ENCODE measurements at places on chromosomes 3 and 15. TPM values are rescaled to one million over a fixed set of nuclear protein-coding genes. Genes with fewer than 3 reads are reported as not detected.

GRCh38 chr15:29138260-29138659 lies 131.4 kb downstream of the NSMCE3 start:
- no peaks in the 10 kb centered on the region for H3K36me3 ChIP-seq
- H3K27me3 ChIP-seq, result peaks cover 3% of the 10 kb centered on the region
- no peaks in the 10 kb centered on the region for H3K4me1 ChIP-seq
- H3K27ac ChIP-seq, result no peak overlapping the region
- no peak for DNase-seq
- no peak overlapping the region for H3K4me3 ChIP-seq

DNA sequence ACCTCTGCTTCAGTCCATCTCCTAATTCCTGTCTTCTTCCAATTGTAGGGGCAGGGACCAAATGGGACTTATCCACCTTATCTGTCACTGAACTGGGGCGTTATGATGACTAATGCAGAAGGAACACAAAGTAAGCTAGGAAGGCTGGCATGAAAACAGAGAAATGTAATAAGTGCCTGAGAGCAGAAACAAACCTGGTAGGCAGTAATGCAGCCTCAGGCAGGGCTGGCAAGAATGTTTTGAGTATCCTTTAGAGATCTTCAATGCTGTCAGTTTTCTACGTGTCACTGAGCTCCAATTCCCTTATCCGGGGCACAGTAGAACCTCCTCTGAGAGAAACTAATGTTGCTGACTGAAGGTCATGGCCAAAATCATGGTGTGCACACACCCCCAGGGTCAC lies 246.2 kb upstream of the TBL1XR1 start:
- no peak overlapping the region for H3K27ac ChIP-seq
- H3K4me3 ChIP-seq, result no peak overlapping the region
- no peak for DNase-seq
- no peaks in the 10 kb centered on the region for H3K27me3 ChIP-seq
- no peaks in the 10 kb centered on the region for H3K36me3 ChIP-seq

- no peak overlapping the region for H3K27ac ChIP-seq
- H3K4me1 ChIP-seq, result no peaks in the 10 kb centered on the region
- H3K27me3 ChIP-seq, result no peaks in the 10 kb centered on the region
- H3K36me3 ChIP-seq, result no peaks in the 10 kb centered on the region
- H3K4me3 ChIP-seq, result no peak overlapping the region
Observed at GRCh38 chr3:67349551-67350174, 304.7 kb downstream of the SUCLG2 start.

Gene SCG5
- 14.4 TPM for total RNA-seq

Gene KLHL25
- total RNA-seq, result 16.7 TPM

- no peaks in the 10 kb centered on the region for H3K27me3 ChIP-seq
- DNase-seq, result peak; percentile 17
- no peaks in the 10 kb centered on the region for H3K36me3 ChIP-seq
- no peak overlapping the region for H3K27ac ChIP-seq
- no peak overlapping the region for H3K4me3 ChIP-seq
Observed at GRCh38 chr3:16583551-16583950, 21.7 kb downstream of the DAZL start.

GRCh38 chr3:55605443-55606236 lies 118.5 kb upstream of the WNT5A start:
- H3K4me1 ChIP-seq, result peaks cover 7% of the 10 kb centered on the region
- no peaks in the 10 kb centered on the region for H3K36me3 ChIP-seq
- no peak for DNase-seq

DNA sequence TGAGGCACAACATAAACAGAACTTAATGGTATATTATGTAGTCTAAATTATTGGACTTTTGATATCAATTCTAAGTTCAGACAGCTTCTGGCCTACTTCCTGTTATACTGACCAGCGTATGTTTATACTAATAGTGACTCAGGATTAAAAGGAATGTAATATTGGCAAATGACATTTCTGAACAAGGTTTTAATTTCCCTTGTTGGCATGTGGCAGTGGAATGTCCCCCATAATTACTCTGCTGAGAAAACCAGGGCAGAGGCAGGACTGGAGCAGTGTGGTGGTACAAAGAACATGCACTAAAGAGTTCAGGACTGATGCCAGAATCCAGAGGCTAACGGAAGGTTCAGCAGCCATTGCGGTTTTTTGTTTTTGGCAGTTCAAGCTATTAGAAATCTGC lies 184.0 kb downstream of the KCNAB1 start:
- peak; percentile 69 for DNase-seq
- no peak overlapping the region for H3K4me3 ChIP-seq
- H3K36me3 ChIP-seq, result no peaks in the 10 kb centered on the region
- H3K27ac ChIP-seq, result no peak overlapping the region
- H3K4me1 ChIP-seq, result no peaks in the 10 kb centered on the region
- no peaks in the 10 kb centered on the region for H3K27me3 ChIP-seq

DNA sequence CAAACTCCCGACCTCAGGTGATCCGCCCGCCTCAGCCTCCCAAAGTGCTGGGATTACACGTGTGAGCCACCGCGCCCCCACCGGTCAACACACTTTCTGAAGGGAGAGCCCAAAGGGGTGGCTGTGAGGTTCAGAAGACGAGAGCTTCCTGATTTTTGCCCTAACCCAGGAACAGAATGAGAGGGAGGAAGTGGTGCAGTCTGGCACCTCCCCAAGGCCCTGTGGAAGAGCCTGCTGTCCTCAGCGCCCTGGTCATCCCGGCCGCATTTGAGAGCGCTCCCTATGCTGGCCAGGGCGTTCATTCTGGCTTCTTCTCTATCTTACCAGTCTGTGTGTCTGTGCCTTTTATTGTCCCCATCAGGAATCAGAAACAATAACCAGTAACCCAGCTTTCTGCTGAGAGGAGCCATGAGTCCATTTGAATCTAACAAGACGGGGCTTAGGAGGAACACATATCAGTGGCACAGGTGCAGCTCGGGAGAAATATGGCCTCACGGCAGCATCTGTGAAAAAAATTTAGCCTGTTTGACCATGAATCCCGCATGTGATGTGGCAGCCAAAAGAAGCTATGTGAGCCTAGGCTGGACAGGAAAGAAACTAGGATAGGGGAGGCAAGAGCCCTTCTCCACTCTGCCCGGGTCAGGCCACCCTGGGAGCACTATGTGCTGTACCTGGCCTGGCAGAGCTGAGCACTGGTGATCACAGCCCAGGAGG lies 12.9 kb downstream of the BDH1 start:
- H3K36me3 ChIP-seq, result no peaks in the 10 kb centered on the region
- no peak for DNase-seq
- H3K27me3 ChIP-seq, result no peaks in the 10 kb centered on the region
- H3K4me3 ChIP-seq, result no peak overlapping the region
- no peak overlapping the region for H3K27ac ChIP-seq
- no peaks in the 10 kb centered on the region for H3K4me1 ChIP-seq

Gene CYP1A2
- not detected for total RNA-seq

- no peak overlapping the region for H3K4me3 ChIP-seq
- H3K36me3 ChIP-seq, result no peaks in the 10 kb centered on the region
- H3K4me1 ChIP-seq, result peaks cover 22% of the 10 kb centered on the region
- H3K27ac ChIP-seq, result peak overlapping the region; percentile 72
- DNase-seq, result peak; percentile 34
- no peaks in the 10 kb centered on the region for H3K27me3 ChIP-seq
Observed at GRCh38 chr15:78360367-78360801, 20.2 kb downstream of the CRABP1 start.

Gene SLCO2A1
- total RNA-seq, result 0.49 TPM

DNA sequence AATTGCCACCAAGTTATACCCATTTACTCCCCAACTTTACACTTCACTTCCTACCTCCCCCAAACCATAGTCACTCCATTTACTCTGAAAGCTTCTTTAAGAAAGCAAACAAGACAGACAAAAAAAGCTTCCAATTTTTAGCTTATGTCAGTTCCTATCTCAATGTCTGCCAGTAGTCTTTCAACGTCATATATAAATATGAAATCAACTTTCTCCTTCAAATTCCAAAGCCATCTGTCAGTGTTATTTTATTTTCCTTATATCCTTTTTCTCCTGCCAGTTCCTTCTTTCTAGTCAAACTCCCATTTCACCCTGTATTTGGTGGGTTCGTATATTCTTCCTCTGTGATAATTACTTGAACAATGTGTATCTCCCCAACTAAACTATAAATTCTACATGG lies 85.8 kb upstream of the CMC1 start:
- H3K36me3 ChIP-seq, result no peaks in the 10 kb centered on the region
- no peaks in the 10 kb centered on the region for H3K4me1 ChIP-seq
- no peak for DNase-seq
- no peak overlapping the region for H3K4me3 ChIP-seq
- H3K27ac ChIP-seq, result no peak overlapping the region

DNA sequence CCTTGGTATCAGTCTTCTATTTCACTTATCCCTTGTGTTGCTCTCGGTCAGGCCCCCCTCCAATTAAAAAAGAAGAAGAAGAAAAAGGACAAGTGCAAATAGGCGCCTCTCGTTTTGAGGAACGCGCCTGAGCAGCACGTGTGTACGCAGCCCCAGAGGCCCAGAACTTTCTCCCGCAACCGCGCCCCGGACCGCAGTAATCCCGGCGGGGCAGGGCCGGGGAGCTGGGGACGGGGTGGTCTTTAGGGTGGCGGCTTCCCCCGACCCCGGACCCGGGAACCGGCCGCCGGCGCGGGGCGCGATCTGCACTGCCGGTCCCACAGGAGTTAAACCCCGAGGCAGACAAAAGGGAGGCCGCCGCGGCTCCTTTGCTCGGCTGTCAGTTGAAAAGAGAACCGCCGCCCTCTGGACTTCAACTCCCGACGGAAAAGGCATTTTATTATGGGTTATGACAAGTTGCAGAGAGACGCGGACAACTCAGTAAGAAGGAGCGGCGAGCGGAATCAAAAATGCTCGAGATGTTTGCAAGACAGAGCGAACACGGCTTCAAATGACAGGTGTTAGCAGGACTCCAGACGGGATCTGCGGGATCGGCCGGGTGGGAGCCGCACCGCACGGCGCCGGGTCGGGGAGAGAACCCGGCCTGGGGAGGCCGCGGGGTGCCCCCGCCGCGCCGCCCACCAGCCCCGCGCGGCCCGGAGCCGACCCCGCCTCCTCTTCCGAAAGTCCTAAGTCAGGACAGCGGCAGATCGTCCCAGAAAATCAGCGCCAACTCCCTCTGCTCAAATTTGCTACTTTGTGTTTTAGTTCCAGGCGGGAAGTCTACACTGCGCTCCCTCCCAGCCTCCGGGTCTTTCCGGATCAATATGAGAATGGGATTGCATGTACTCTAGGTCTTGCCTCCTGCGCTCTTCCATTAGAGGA lies 79.0 kb downstream of the NR2F2 start:
- H3K4me1 ChIP-seq, result no peaks in the 10 kb centered on the region
- no peak overlapping the region for H3K27ac ChIP-seq
- peaks cover 100% of the 10 kb centered on the region for H3K27me3 ChIP-seq
- no peaks in the 10 kb centered on the region for H3K36me3 ChIP-seq
- peak overlapping the region; percentile 8 for H3K4me3 ChIP-seq

Gene PLCH1
- 6.2 TPM for total RNA-seq

Gene EHD4
- total RNA-seq, result 42.8 TPM

GRCh38 chr3:191026746-191027145 lies 164.3 kb upstream of the GMNC start:
- no peaks in the 10 kb centered on the region for H3K27me3 ChIP-seq
- DNase-seq, result no peak
- no peak overlapping the region for H3K27ac ChIP-seq

Gene HGD
- total RNA-seq, result 0.39 TPM

DNA sequence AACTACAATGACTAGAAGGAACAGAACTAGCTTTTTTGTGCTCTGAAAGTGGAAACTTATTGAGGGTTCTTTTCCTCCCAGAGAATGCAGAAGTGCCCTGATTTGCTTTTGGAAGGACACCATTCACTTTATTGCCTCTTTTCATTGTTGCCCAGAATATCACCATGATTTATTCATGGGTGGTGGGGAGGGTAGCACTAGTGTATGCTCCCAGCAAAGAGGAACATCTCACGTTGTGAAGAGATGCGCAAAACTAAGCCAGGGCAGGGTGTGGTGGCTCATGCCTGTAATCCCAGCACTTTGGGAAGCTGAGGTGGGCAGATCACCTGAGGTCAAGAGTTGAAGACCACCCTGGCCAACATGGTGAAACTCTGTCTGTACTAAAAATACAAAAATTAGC lies 31.4 kb downstream of the FLNB start:
- DNase-seq, result no peak
- H3K4me1 ChIP-seq, result peaks cover 9% of the 10 kb centered on the region
- H3K27me3 ChIP-seq, result no peaks in the 10 kb centered on the region
- H3K4me3 ChIP-seq, result no peak overlapping the region

DNA sequence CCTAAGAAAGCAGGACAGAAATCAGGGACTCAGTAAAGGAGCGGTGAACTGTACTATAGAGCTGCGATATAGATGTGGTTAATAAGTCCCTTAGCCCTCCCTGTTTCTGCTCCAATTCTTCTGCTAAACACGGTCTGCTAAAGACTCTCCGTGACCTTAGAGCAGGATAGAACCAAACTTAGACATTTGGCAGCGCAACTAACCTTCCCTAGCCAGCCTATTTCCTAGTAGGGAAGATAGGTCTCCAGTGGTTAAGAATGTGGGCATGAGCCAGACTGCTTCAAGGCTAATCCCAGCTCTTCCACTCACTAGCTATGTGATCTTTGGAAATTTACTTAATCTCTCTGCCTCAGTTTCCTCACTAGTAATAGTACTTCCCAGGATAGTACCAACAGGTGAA lies 193.6 kb upstream of the IL12A start:
- no peaks in the 10 kb centered on the region for H3K36me3 ChIP-seq
- peaks cover 4% of the 10 kb centered on the region for H3K4me1 ChIP-seq
- DNase-seq, result no peak
- no peaks in the 10 kb centered on the region for H3K27me3 ChIP-seq
- no peak overlapping the region for H3K4me3 ChIP-seq

- no peak for DNase-seq
- H3K36me3 ChIP-seq, result no peaks in the 10 kb centered on the region
- no peaks in the 10 kb centered on the region for H3K4me1 ChIP-seq
- no peaks in the 10 kb centered on the region for H3K27me3 ChIP-seq
- H3K27ac ChIP-seq, result no peak overlapping the region
Observed at GRCh38 chr15:25766417-25766816, 96.7 kb downstream of the ATP10A start.

GRCh38 chr3:72892870-72893269 lies 5.0 kb downstream of the GXYLT2 start:
- peaks cover 35% of the 10 kb centered on the region for H3K4me1 ChIP-seq
- no peak overlapping the region for H3K27ac ChIP-seq
- H3K36me3 ChIP-seq, result no peaks in the 10 kb centered on the region
- no peak overlapping the region for H3K4me3 ChIP-seq
- no peaks in the 10 kb centered on the region for H3K27me3 ChIP-seq

GRCh38 chr3:10557781-10558373 lies 52.5 kb upstream of the ATP2B2 start:
- H3K36me3 ChIP-seq, result no peaks in the 10 kb centered on the region
- H3K27me3 ChIP-seq, result peaks cover 7% of the 10 kb centered on the region
- DNase-seq, result peak; percentile 7
- H3K4me1 ChIP-seq, result peaks cover 3% of the 10 kb centered on the region
- no peak overlapping the region for H3K27ac ChIP-seq
- H3K4me3 ChIP-seq, result no peak overlapping the region
